NCI-H2081 (cell line): ENCODE measurements at places on chromosomes 4 and X.

DNA sequence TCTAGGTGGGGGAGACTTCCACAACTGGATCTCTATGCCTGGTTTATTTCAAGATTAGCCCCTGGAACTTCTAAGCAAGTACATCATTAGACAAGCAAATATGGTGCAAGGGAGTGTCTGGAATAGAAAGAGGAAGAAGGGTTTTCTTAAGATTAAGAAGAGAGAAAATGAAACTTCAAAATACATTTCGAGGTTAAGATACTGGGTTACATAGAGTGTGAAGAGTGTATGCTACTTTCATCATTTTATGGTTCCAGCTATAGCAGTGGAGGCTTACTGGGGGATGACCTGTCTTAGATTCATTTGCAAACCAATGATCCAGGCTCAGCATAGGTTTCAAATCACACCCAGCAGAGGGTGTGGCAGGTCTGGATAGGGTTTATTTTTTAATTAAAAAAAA is 144.4 kb upstream of the GATB start:
- DNase-seq = no peak

- DNase-seq = no peak
These were observed 16.5 kb downstream of the THAP6 start for GRCh38 chr4:75530556-75531322.

- DNase-seq = no peak
These were observed 15.3 kb downstream of the GPR174 start for GRCh38 chrX:79159800-79160199.

DNA sequence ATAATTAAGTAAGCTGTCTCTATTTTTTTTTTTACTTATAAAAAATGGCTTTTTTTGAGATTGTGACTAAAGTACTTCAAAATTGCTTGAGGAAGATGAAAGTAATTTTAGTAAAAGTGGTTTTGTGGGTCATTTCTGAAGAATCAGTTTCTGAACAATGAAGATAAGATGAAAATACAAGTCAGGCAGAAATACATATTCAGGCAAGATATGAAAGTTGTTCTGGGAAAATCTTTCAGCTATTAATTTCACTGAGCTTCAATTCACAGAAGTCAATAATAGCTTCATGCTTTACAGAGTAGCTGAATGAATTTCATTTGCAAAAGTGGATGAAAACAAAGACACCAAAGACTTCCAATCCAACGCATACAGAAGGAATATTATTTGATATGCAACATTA is 305.2 kb upstream of the ARSJ start:
- no peak for DNase-seq

- no peak for DNase-seq
These were observed 29.7 kb downstream of the EGF start for GRCh38 chr4:109942292-109942926.

- no peak for DNase-seq
These were observed 63.6 kb downstream of the UPRT start for GRCh38 chrX:75337525-75337924.

GRCh38 chr4:90209922-90210321 is 82.7 kb downstream of the CCSER1 start:
- DNase-seq = no peak

GRCh38 chrX:147228153-147228552 is 413.6 kb upstream of the CXorf51A start:
- DNase-seq = no peak

- no peak for DNase-seq
These were observed 141.4 kb upstream of the PAK3 start for GRCh38 chrX:110954428-110955100.

DNA sequence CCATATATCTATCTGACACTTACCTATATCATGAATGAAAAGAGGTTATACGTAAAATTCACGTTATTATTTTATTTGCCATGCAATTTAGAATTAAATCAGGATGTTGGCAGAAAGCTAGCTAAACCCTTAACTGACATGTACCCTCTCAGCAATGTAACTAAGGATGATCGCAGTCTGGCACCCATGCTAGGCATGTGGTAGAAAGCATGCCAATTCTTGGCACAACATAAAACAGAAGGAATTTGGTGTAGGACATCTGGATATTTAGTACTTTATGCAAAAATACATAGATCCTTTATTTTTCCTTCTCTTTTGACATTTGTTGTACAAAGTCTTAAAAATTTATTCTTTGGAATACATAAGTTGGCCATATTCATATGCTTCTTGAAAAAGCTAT is 436.8 kb upstream of the FAT1 start:
- DNase-seq = no peak

DNA sequence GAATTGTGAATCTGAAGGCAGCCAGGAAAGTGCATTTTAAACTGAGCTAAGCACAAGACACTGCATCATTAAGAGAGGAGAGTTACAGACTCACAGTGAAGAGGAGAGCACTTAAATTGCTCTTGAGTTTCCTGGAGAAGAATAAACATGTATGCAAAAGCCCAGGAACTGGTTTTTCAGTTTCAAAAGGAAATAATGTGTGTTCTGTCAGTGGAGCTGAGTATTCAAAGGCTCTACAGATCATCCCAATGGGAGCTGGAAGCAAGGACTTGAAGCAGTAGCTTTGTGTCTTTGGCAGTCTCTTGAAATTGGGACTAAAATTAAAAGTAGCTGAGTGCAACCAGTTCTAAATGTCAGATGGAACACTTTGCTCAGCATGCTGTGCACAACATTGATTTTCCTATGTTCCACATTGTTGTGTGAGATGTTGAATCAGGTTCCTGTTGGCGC is 147.5 kb upstream of the ANK2 start:
- no peak for DNase-seq

- no peak for DNase-seq
These were observed 51.3 kb upstream of the EGFL6 start for GRCh38 chrX:13518126-13518525.

DNA sequence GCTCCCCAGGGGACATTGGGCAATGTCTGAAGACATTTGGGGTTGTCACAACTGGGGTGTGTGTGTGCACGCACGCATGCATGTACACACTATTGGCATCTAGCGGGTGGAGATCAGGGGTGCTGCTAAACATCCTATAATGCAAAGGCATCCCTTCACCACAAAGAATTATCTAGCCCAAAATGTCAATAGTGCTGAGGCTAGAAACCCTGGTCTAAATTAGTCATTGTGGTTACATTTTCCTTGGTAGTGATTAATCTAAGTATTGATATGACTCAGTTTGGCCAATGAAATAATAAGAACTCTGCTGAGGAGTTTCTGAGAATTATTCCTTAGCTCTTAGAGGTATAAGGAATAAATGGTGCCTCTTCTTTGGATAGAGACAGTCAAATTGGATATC is 200.2 kb downstream of the CLCN4 start:
- no peak for DNase-seq

DNA sequence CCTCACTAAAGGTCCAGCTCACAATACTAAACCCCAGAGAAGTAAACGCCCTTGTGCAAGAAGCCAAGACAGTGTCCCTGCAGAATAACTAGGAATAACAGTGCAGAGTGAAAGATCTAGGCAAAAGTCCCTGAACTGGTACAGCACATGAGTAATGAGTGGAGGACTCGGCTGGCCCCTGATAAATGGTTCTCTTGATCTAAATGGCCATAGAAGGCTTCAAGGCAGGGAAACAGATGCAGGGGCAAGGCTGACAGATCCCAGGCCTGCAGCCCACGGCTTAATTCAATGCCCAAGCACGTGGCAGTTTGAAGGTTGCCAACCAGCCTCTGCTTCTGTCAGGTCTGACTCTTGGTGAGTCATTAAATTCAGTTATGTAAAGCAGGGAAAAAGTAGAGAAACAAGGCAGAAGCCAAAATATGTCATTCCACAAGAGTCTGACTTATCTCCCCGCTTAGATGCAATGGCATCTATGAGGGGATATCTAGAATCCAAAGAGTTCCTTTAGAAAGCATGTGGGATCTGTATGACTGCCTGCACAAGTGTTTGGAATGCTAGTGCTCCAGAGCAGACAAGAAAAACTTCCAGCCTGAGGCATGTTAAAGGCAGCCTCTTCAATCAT is 121.3 kb downstream of the PRDM5 start:
- no peak for DNase-seq

DNA sequence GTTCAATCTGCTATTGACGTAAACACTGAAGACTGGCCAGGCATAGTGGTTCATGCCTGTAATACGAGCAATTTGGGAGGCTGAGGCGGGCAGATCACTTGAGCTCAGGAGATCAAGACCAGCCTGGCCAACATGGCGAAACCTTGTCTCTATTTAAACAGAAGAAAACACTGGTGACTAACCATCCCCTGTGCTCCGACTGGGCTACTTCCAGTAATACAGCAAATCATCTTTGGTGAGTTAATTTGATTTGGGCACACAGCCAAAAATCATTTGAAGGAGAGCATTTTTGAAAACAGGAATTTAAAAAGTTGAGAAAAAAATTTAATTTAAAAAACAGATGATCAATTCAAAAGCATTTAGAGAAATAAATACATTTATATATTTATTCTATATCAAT is 52.0 kb downstream of the SEC24D start:
- no peak for DNase-seq

GRCh38 chrX:41705680-41706374 is 17.1 kb downstream of the GPR34 start:
- DNase-seq = no peak

DNA sequence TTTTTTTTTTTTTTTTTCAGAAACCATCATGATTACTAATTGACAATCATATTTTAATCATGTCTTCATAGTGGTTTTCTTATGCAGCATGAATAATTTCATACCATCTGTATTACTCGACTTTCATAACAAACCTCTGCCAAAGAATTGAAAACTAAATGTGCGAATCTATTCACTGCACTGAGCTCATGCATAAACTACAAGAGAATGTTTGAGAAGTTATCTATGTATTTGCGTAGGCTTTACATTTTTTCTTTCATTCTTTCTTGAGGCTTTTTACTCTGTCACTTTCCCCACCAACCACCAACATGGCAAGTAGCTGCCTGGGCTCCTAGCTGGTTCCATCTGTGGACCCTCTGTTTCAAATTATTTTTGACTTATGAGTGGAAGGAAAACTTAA is 1761.0 kb downstream of the STIM2 start:
- DNase-seq = no peak
